ENCODE measurements at places on chromosomes 2 and 18. TPM values are rescaled to one million over a fixed set of nuclear protein-coding genes. Genes with fewer than 3 reads are reported as not detected.

The SP140L gene
- 16.8 TPM for total RNA-seq

The TMEM178A gene
- total RNA-seq = 0.43 TPM

- peak; percentile 5 for DNase-seq
Observed at GRCh38 chr2:157480182-157480961, 36.5 kb upstream of the CYTIP start.

- peak; percentile 79 for DNase-seq
Observed at GRCh38 chr2:127067620-127068350, 39.2 kb downstream of the BIN1 start.

- no peak for DNase-seq
Observed at GRCh38 chr2:29372185-29372584, 257.0 kb downstream of the CLIP4 start.

- DNase-seq = peak; percentile 29
Observed at GRCh38 chr2:12502759-12503158, 214.0 kb upstream of the TRIB2 start.

DNA sequence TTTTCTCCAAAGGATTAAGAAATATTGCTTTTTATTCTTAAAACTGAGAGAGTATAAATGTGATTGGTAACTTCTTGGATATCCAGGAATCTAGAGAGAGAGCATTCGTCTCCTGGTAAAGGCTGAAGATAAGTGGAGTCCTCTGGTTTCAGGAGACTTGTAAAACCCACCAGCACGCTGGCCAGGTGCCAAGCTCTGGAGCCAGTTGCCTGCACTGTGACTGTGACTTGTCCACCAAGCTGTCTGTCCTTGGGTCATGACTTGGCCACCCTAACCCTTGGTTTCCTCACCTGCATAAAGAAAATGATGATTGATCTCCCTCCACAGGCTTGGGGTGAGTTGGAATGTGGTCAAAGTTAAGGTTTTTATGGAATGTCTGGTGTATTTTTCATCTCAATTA is 185.4 kb upstream of the NCKAP5 start:
- no peak for DNase-seq

GRCh38 chr18:61754039-61754583 is 138.7 kb downstream of the RNF152 start:
- DNase-seq = no peak

DNA sequence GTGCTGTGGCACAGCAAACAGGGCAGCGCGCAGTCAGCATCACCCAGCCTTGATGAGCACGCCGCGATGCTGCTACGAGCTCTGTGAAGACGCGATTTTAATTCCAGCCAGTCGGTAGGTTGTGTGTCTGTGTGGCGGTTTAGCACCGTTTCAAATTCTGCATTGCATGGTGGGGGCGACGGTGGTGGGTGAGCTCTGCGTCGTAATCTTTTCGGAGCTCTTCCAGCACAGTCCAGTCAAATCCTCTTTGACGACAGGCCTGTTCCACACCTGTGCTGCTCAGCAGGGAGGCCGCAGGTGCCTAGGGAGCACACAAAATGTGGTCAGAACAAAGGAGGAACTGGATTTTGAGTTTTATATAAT is 8.6 kb downstream of the ALLC start:
- DNase-seq = no peak

Measured in fibroblast of villous mesenchyme (primary cell).